ENCODE measurements at places on chromosomes 13 and 19.

DNA sequence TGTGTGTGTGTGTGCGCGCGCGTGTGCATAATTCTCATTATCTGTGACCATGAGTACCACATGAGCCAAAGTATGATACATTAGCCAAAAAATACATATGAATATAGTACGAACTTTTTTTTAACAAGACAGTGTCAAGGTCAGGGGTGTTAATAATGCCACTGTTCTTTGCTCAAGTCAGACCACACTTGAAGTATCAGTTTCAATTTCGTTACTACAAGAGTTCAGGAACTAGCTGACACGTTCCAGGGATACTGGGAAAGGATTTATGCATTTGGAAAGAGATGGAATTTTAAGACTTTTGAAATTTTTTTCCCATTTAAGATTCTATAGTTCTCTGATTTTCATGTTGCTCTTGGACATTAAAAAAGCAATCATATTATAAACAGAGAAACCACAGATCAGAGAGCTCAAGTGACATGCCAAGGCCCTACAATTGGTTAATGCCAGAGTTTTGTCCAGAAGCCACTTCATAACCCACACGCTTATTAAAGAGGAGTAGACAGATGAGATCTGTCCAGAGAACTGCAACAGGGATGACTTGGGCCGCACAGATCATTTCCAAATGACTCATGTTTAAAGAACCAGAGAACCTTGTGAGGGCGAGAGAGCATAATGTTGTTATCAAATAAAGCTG is 718.8 kb upstream of the SGCG start:
- no peak for DNase-seq

GRCh38 chr13:71274923-71275608 is 591.9 kb downstream of the DACH1 start:
- DNase-seq = no peak

DNA sequence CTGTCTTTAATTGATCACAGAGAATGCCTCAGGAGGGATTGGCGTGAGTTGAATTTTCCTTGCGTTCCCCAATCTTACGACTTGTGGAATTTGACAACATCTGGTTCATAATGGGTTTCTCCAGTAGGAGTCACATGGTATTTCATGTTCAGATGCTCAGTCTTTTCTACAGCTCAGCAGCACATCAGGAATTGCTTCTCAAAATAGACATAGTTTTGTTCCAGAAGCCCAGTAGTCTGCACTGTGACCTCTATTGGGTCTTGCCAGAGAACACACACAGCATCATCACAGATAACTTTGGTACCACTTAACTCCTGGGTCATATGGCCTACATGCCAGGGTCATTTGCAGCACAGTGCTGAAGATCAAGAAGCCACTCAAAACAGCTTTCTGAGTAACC is 282.5 kb upstream of the HTR2A start:
- DNase-seq = no peak

DNA sequence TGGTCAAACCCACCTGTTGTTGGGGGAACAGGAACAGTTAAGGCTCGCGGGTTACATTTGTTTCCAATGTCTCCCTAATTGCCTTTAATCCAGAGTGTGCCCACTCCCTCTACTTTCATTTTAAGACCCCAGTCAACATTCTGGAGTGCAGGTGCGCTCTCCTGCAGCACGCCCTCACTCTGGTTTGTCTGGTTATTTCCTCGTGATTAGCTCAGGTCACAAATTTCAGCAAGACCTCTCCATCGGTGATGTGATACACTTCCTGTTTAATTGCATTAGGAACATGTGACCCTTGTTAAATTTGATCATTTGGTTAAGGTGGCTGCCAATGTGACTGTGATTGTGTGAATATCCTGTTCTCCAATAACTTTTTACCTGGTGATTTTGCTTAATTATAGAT is 53.0 kb downstream of the TEX29 start:
- no peak for DNase-seq

GRCh38 chr13:70173598-70173959 is 65.3 kb upstream of the KLHL1 start:
- no peak for DNase-seq

DNA sequence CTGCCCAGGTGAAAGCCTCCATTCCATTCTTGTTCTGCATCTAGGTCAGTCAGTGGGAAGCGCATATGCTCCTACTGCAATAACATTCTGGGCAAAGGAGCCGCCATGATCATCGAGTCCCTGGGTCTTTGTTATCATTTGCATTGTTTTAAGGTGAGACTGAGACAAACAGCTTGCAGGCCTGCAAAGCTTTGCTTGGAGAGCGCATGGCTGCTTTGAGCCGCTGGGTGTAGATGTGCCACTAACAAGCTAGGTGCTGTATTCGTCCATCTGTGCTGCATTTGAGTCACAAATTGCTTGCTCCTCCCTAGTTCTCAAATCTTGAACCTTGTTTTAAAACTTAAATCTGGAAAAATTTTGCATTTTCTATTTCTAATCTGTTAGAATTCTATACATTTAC is 219.1 kb downstream of the LMO7 start:
- DNase-seq = no peak

DNA sequence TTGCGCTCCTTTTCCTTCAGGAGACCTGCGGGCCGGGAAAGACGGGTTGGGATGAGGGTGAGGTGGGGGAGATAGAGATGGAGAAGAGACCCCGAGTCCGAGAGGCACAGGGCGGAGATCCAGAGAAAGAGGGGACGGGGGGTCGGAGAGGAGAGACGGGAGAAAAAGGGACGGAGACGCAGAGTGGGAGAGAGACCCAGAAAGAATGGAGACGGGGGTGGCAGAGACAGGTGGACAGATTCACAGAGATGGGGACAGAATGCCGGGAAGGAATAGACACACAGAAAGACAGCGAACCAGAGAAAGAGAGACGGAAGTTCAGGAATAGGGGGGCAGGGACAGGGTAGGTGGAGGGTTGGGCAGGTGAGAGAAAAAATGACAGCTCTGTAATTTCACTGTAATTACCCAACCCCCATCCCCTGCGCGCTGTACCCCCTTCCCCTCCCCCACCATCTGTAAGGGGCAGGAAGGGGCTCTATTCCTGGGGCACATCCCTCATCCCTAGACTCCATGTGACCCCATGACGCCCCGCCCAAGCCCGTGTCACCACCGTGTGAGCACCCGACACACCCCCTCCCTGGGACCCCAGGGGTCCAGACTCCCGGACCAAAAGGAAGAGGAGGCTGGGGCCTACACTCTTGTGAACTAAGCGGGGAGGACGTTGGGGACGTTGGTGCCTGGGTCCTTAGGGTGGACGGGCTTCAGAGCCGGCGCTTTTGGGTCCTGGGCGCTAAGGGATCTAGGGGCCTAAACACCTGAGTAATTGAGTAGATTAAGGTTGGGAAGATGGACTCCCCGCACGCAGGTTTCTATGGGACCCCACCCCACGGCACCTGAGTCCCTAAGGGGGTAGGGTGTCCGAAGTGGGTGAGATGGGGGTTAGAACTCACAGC is 967 bp downstream of the DBP start:
- DNase-seq = peak; percentile 72

DNA sequence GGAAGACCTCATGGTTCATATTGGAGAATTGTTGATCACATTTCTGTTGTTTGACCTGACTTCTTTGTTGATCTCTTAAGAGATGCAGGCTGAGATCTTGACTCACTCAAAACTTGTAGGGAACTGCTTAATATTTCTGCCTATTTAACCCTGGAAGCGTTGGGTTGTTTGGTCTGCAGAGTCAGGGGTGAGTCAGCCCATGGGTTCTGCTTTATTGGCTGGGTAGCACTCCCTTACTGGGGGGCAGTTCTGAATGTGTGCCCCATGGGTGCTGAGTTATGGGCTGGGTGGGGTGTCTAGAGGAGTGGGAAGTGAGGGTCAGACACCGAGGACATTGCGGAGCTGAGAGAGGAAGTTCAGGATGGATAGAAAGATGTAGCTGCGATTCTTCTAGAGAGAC is 87.9 kb downstream of the LRCH1 start:
- no peak for DNase-seq

DNA sequence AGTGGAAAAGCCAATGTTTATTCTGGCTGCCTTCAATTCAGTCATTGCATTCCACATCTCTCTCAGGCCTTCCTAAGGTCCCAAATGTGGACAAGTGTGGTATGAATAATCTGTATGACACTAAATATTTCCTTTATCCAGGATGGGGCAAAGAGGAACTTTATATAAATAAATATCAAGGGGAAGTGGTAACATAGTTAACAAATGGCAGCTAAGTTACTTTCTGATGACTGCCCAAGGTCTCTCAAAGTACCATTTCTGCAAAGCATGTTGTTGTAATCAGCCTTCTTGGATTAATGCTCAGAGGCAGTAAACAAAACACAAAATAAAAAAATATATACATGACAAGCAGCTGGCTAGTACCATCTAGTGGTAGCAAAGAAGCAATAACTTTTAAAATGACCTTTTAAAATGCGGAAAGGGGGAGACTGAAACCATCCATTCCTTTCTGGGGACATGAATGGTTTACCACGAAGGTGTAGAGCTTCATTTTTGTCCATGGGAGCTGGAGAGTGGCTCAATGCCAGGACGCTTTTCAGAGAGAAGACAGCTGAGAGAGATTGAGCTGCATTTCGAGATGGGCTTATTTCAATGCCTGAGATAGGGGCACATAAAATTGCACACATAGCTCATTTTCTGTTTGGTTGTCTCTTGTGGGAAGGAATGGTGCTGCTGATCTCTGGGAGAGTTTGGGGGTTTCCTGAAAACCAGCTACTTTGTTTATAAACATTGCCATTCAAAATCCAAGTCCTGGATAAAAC is 259.2 kb downstream of the RFC3 start:
- no peak for DNase-seq

- no peak for DNase-seq
These were observed 68.6 kb downstream of the NDFIP2 start for GRCh38 chr13:79549355-79550106.

DNA sequence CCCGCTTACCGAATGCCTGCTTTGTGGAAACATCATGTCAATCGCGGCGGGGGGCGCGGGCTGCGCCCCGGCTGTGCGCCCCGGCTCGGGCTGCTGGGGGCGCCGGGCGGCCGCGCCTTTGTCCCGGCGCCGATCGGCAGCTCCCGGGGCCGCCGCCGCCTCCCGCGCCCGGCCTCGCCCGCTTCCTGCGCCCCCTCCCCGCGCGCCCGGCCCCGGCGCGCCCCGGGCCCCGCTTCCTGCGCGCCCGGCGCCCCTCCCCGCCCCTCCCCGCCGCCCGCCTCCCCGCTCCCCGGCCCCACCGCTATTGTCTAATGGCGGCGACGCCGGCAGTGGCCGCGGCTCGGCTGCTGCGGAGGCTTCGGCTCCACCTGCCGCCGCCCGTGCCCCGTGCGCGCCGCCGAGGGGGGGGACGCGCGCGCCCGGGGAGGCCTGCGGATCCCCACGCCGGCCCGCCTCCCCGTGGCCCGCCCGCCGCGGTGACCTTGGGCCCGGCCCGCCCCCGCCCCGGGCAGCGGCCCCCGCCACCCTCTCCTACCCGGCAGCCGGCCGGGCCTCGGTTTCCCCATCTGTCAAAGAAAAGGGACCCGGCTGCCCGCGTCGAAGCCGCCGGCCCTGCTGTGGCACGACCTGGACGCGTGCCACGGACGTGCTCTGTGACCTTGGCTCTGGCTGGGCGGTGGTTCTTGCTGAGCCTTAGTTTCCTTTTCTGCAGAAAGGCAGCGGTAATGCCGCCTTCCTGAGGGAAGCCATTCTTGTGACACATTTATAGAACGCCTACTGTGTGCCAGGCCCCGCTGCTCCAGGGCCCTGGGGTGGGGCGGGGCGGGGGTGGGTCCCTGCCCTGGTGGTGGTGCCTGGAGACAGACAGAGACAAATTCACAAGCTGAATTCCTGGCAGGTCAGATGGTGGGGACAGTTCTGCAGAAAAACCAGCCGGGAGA is at the start of gene TLE5:
TSS of gene TLE5 (minus strand) at position 331 of the 941 bp plus-strand sequence. CDS start at position 36, 295 bp downstream.
- DNase-seq = peak; percentile 70

GRCh38 chr13:76635232-76636230 is 250.7 kb downstream of the KCTD12 start:
- DNase-seq = no peak

- no peak for DNase-seq
These were observed 30.2 kb downstream of the HSPH1 start for GRCh38 chr13:31131470-31131961.

GRCh38 chr19:33780746-33781145 is 15.9 kb upstream of the KCTD15 start:
- DNase-seq = no peak

GRCh38 chr13:53782488-53782961 is 753.9 kb downstream of the OLFM4 start:
- peak; percentile 17 for DNase-seq

GRCh38 chr19:2546128-2547032 is 70.5 kb downstream of the GADD45B start:
- DNase-seq = peak; percentile 59

DNA sequence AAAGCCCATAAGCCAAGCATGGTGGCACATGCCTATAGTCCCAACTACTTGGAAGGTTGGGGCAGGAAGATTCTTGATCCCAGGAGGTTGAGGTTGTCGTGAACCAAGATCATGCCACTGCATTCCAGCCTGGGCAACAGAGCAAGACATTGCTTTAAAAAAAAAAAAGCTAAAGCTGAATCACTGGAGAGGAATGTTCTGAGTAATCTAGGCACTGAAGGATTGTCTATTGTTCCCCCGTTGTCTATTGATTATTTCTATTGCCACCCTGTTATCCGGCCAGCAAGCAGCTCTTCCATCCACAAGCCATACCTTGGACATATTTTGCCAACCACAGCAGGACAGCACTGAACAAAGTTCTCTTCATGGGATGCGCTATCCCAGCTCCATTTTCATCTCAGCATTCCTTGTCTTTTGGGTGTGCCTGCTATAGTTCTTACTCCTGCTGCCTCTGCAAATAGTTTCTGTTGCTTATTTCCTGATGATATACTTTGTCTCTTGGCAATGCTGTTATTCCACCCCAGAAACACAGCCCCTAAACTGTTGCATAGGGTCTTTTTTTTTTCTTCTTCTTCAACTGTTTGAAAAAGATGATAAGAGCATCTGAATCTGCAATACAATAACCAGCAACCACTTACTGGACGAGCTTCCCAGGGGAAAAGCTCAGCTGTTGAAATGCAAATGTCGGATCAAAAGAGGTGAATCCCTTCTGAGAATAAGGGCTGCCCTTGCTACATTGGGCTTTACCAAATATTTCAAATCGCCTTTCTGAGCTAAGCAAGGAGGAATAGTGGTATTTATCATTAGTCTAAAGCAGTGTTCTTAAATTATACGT is 22.2 kb upstream of the SIAH3 start:
- no peak for DNase-seq

DNA sequence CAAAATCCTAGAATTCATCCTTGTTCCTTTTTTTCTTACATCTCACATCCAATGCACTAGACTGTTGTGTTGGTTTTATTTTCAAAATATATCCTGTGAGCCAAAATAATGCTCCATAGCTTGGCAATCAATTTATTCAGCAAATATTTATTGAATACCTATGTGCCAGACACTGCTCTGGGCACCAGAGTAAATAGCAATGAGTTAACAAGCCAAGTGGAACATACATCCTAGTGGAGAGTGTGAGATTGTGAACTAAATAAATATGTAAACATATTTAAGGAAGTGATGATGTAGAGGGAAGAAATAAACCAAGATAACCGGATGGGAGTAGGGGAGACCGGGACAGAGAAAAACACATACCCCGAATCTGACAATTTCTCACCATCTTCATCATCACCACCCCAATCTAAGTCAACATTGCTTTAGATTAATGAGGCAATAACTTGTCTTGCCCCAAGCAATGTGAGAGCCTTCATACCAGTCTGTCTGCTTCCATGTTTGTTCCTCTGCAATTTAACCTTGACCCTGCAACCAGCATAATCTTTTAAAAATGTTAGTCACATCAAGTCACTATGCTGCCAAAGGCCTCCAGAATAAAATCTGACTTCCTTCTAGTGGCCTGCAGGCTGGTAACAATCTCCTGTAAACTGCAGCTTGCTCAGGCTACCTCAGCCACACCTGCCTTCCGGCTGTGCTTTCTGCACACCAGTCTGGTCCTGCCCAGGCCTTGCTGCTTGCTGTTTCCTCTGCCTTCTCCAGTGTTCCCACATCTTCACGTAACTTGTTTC is 199.2 kb downstream of the DLEU7 start:
- DNase-seq = peak; percentile 28
